ENCODE measurements at places on chromosomes 7 and 10.

- no peak for DNase-seq
These were observed 212.1 kb upstream of the KCND2 start for GRCh38 chr7:120060875-120061274.

DNA sequence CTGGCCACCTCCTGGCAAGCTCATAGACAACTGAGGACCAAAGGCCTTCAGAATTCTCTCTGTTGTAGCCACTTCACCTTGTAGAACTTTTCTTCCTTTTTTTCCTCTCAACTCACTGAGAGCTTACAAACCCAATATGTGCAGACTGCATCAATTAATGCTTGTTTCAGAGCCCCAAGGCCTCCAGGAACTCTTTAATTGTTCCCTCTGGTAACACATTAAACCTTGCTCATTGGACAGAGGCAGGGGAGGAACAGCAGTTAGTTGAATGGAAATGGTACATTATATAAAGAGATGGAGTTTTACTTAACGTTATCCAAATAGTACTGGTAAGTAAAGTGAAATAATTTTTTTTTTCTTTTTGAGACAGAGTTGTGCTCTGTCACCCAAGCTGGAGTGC is 25.2 kb downstream of the STMP1 start:
- DNase-seq = no peak

DNA sequence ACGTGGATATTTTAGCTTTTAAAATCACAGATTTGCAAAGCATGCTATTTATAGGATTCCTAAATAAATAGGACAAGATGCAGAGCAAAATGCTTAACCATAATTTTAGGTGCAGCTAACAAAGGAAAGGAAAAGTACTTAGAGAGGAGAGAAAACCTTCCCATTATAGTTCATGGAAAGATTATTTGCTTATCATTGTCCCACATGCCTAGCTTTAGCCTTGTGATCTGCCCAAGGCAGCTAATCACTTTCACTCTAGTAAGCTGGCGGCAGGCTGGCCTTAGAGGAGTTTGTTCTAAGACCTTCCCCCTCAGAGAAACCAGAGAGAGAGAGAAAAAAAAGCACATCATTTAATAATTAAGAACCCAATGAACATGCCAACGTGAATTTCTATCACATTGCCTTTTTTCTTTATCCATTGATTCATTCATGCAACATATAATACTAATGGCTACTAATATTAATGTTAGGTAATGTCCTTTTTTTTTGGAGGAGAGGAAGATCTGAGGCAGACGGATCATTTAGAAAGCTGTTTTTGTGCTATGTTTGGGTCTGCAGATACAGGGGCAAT is 274.6 kb downstream of the ARL4A start:
- DNase-seq = no peak

- no peak for DNase-seq
These were observed 5.9 kb upstream of the LGI1 start for GRCh38 chr10:93751832-93752231.

DNA sequence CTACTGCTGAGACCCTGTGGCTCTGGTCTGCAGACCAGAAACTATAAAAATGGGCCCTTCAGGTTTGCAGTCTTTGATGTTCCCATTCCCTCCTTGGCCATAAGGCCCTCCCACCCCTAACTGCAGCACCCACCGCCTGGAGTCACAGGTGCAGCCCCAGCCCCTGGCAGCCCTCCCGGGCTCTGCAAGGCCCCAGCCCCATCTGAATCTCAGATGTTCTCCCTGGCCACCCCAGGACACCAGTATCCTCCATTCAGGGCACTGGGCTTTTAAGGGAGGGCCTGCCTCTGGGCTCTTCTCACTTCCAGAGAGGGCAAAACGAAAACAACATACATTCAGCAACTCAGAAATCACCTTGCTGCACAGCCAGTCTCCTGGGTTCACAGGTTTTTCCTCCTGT is 107.7 kb upstream of the RET start:
- DNase-seq = no peak

DNA sequence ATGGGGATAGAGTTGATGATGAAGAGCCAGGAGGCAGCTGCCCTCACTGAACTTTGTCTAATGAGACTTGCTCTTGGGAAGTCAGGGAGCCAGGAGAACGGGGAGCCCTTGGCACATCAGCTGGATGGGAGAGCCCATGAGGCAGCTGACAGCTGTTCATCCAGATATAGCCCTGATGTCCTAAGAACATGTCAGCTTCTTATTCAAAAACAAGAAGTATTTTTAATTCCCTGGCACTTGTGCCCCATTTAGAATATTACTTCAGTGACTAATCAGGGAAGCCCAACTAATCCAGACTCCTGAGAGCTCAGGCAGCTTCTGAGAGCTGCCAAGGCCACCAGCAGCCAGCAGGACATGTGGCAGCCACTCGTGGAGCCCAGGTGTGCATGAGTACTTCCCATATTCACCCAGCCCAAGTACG is 363.4 kb downstream of the GRID1 start:
- no peak for DNase-seq

GRCh38 chr7:55557666-55558188 is 14.6 kb downstream of the VOPP1 start:
- no peak for DNase-seq

DNA sequence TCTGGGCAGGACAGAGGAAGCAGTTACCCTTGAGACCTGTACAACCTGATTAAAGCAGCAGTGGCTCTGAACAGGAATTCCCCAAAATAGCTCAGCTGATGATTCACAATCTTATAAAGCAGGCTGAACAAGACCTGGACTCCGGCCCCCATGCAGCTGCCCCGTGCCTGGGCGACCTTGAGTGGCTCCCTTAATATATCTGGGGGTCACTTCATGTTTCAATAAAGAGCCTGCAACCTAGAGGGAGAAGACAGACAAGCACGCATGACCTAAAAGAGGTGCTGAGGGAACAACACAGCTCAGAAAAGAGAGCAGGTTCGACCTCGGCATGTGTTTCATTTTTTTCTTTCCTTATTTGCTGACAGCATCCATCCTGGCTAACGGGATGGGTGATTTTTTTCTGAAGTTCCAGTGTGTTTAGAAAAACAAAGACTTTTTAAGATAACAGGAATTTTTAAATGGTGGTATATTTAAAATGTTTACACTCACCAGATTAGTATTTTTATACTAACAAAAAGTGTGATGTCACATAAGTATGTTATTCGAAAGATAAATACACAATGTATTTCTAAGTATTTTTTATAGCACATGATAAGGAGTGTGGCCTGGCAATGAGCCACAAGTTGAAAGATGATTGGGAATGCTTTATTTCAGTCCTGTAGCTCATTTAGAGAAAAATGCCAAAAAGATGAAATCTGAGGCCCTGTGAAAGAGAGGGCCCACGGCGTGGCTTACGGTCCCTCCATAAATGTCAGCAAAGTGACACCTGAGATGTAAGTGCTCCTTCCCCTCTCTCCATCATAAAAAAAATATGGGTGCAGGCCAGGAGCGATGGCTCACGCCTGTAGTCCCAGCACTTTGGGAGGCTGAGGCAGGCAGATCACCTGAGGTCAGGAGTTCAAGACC is 161.3 kb downstream of the SLIT1 start:
- DNase-seq = no peak

- no peak for DNase-seq
These were observed 31.5 kb downstream of the NMT2 start for GRCh38 chr10:15137036-15137359.

- DNase-seq = no peak
These were observed 97.8 kb upstream of the PRPS1L1 start for GRCh38 chr7:18125476-18125875.

DNA sequence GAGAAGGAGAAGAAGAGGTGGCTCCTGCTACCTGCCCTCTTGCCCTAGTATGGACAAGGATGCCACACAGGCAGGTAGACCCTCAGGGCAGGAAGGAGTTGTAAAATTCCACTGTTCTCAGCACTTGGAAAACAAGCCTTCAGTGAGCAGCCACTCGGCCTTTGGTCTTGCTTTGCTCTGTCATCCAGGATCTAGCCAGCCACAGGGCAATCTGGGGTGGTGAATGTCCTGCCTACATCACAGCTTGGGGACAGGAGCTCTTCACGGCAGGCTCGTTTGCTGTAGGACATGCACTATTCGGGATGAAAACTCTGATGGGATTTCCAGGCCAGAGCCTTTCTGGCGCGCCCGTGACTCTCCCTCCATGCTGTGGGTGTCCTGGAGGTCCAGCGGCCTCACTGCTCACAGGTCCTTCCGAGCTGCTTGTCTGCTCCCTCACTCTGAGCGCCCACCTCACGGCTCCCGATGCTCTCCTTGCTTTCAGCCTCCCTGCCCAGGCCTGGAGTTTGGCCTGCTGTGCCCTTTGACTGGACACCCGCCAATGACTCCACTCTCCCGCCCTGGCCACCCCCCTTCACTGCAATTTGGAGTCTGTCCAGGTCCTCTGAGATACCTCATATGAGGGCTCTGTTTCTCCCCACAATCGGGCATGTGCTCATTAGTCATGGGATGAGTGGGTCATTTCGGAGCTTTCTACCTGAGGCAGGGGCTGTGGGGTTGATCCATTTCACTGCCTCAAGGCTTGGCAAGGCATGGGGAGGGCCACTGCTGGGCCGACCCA is 227.2 kb upstream of the GRB10 start:
- no peak for DNase-seq

Data from GDM1 (cell line).